ENCODE measurements at places on chromosomes 13 and 19.

- no peak for DNase-seq
Observed at GRCh38 chr19:6551607-6552450, 21.0 kb downstream of the TNFSF9 start.

GRCh38 chr19:15556634-15557181 is 48.4 kb downstream of the CYP4F22 start:
- DNase-seq: no peak

GRCh38 chr19:12800923-12801465 is 606 bp downstream of the PRDX2 start:
- DNase-seq: no peak

DNA sequence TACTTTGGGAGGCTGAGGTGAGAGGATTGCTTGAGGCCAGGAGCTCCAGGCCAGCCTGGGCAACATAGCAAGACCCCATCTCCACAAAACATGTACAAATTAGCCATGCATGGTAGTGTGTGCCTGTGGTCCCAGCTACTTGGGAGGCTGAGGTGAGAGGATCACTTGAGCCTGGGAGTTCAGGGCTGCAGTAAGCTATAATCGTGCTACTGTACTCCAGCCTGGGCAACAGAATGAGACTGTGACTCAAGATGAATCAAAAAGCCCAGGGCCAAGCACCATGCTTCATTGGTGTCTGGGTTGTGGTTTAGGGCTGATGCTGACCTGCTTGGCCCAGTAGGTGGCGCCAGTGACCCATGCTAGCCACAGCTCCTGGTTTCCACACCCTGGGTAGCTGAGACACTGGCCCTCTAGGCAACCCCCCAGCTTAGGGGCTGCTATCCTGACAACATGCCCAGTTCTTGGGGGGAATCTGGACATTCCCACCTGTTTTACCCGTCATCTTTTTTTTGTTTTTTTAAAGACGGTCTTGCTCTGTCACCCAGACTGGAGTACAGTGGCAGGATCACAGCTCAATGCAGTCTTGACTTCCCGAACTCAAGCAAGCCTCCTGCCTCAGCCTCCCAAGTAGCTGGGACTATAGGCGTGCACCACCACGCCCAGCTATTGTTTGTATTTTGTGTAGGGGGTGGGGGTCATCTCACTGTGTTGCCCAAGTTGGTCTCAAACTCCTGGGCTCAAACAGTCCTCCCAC is 5.5 kb downstream of the CCDC124 start:
- DNase-seq: no peak

DNA sequence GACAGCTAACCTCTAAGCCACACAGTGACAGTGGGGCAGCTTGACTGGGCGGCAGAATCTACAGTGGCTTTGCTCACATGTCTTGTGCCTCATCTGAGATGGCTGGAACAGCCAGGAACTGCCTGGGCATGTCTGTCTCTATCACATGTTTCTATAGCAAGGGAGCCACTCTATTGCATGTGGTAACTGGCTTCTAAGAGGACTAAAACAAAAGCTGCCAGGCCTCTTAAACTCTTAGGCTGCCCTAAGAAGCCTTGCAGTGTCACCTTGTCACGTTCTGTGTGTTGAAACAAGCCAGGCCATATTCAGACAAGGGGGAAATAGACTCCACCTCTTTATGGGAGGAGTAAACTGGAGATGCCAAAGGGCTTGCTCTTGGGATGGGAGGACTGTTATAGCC is 122.9 kb upstream of the MAB21L1 start:
- no peak for DNase-seq

DNA sequence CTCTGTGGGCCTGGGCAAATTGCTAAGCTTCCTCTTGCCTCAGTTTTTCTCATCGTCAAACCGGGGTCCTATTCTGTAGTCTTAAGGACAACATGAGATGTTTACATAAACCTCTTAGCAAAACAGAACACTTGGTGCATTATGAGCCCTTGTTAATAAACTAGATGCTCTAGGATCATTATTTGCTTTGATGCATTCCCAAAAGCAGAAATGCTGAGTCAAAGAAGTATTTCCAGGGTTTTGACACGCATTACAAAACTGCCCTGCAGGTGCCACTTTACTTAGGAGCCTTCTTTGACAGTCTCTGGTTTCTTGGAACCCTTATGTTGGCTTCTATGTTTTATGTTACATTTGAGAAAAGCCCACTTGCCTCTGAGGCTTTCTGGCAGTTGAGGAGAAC is 12.1 kb downstream of the AKAP11 start:
- DNase-seq: no peak

All from GM12864 (cell line).